ENCODE measurements at places on chromosomes 7 and 10. TPM values are rescaled to one million over a fixed set of nuclear protein-coding genes. Genes with fewer than 3 reads are reported as not detected.

Gene AEBP1
- total RNA-seq = not detected

Gene CDHR3
- total RNA-seq = 5.0 TPM

Gene FFAR4
- total RNA-seq = not detected

Gene KCND2
- total RNA-seq = not detected

Gene HDAC9
- 16.1 TPM for total RNA-seq

DNA sequence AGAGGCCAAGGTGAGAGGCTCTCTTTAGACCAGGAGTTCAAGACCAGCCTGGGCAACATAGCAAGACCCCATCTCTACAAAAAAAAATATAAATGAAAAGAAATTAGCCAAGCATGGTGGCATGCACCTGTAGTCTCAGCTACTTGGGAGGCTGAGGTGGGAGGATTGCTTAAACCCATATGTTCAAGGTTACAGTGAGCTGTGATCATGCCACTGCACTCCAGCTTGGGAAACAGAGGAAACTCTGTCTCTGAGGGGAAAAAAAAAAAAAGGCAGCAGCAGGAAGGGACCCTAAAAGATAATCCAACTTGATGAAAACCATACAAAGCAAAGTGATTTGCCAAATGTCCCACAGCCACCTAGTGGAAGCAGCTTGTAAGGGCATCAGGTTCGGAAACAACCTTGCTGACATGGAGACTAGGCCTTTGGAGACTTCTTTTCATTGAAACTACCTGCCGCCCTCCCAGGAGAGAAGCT, 15.6 kb upstream of the PBLD start:
- DNase-seq = peak; percentile 36

DNA sequence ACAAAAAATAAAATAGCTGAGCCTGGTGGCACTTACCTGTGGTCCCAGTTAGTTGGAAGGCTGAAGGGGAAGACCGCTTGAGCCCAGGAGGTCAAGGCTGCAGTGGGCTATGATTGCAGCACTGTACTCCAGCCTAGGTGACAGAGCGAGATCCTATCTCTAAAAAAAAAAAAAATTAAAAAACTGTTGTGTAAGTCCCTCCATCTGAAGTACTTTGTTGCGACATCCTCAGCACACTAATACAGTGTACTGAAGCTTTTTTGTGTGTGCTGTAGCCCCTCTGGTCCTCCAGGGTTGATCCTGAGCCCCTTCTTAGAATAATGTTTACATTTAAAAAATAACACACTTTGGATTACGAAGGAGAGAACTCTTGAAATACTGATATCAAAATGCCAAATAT, 71.3 kb downstream of the PFKFB3 start:
- no peak for DNase-seq

DNA sequence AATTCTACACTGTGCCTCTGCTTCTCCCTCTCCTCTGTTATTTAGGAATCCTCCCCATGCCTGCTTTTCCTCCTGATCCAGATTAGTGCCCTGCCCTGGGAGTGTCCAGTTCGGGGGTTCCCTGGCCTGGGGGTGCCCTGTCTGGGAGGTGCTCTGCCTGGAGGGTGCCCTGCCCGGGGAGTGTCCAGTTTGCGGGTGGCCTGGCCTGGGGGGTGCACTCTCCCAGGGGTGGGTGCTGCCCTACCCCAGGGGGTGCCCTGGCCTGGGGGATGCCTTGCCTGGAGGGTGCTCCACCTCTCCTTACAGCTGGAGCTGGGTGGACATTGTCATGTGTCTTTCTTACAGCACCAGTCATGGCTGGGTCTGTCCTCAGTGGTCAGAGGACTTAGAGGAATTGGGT, 20.2 kb downstream of the RAMP3 start:
- no peak for DNase-seq

GRCh38 chr7:101216001-101216859, 1.2 kb downstream of the PLOD3 start:
- DNase-seq = no peak

- no peak for DNase-seq
Observed at GRCh38 chr10:28199941-28200340, 102.9 kb downstream of the MPP7 start.

DNA sequence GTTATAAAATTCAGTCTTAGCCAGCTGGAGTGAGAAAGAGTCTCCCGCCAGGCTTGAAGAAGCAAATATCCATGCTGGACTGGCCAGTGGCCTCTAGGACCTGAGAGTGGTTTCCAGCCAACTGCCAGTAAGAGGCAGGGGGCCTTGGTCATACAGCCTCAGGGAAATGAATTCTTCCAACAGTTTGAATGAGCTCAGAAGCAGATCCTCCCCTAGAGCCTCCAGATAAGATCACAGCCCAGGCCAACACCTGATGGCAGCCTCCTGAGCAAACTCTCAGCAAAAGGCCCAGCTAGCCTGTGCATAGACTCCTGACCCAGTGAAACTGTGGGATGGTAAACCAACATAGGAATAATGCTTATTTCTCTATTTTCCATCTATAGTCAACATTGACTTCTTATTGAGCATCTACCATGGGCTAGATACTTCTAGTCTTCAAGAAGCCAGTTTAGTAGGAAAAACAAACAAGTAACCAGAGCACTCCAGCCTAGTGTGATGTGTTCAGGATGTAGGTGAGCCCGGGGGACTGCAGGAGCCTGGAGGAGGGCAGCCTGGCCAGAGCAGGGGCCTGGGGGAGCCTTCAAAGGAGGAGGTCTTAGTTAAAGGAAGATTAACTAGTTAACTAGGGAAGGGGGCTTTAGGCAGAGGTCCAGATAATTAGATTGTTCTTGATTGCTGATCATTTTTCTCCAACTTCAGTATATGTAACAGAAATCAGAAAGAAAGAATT, 115.4 kb upstream of the ADO start:
- DNase-seq = no peak

GRCh38 chr10:75402486-75403143, 1.1 kb upstream of the ZNF503 start:
- DNase-seq = peak; percentile 32

GRCh38 chr7:126213876-126214275, 1038.9 kb downstream of the GRM8 start:
- DNase-seq = peak; percentile 5

DNA sequence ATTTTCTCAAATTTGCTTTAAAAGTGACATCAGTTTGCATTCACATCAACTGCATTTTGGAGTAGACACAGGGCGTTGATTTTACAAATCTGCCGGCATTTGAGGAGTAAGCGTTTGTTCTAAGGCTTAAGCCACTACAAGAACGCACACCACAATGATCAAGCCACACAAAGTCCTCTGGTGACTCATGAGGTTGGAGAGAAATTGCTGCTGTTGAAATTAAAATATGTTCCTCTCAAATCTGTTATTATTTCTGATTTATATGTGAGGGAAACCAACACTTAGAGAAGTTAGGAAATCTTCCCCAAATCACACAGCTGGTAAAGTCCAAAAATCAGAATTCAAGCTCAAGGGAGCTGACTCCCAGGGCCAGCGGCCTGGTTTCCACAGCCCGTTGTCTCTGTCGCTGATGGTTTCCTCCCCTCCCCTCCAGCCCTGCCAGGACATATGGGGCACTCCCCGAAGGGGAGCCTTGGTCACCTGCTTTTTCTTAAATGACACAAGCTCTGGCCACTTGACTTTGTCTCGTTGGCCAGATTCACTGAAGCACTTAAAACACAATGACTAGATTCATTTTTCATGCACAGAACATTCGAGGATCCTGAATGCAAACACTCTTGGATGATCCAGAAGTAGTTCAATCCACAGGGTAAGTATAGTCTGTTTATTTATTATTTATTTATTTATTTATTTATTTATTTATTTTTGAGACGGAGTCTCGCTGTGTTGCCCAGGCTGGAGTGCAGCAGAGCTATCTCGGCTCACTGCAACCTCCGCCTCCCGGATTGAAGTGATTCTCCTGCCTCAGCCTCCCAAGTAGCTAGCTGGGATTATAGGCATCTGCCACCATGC, 29.2 kb upstream of the KLF6 start:
- peak; percentile 48 for DNase-seq

GRCh38 chr10:48506147-48506917, 98.5 kb downstream of the ARHGAP22 start:
- peak; percentile 44 for DNase-seq

DNA sequence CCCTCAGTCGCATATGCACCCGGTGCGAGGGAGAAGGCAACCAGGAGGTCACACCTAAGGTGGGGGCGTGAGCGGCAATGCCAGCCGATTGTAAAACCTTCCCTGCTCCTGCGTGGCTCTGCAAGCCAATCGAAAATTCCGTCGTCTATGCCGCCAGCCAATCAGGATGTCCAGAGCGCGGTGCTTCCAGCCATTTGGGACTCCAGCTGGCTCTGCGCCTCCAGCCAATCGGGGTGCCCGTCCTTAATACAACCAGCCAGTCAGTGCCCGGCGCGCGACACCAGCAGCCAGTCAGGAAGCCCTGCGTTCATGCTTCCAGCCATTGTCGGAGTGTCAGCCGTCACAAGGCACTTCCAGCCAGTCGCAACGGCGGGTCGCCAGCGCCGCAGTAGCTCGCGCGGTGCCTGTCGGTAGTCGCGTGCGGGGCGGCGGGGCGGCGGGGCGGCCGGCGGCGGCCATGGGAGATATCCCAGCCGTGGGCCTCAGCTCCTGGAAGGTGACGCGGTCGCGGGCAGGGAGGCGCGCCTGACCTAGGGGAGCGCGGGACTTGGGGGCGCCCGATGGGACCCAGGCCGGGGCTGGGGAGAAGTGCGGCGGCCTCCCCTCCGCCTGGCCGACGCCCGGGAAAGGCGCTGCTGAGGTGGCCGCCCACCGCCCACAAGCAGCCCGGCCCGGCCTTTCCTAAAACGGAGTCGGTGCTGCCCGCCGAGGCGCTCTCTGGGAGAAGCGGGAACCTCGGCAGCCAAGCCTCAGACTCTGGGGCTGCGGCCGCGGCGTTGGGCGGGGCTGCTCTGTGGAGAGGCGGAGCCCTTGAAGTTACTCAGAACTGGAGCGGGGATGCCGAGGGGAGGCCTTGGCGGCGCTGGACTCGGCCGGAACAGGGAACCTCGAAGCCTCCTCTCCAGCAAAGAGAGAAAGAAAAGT, at the start of gene AKR1E2:
AKR1E2 (plus strand) TSS at position 340 of the 924 bp plus-strand sequence; CDS start at position 458, 118 bp downstream.
- DNase-seq = no peak

DNA sequence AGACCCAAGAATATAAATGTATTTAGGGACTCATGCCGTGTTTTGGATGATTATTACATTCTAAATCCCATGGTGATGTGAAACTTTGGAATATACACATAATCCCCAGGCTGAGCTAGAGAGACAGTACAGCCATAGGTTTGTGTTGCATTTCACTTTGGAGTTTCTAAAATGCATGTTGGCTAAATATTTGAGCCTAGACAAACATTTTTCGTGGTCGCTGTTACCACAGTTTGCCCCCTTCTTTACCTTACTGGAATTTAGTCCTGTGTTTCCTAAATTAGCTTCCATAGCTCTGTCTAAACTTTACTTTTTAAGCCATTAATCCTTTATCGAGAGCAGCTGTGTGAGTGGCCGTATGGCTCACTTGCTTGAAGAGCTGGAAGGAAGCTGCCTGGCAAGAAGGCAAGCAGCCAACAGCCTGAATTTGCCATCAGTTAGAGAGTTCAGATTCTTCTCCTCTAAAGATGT, 192.0 kb downstream of the BICC1 start:
- DNase-seq = no peak

DNA sequence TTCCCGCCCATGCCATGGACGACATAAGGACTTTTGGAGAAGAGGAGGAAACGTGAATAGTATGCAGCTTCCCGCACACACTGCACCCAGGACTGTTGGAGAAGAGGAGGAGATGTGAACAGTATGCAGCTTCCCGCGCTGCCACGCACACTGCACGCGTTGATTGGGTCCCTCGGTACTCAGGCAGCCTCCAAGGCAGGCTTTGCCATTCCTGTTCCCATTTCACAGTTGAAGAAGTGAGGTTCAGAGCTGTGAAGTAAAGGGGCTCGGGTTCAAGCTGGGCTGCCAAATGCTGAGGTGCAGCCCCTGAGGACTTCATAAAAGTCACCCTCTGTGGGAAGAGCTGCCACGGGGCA, 147.9 kb upstream of the FAM20C start:
- DNase-seq = no peak

GRCh38 chr10:116255886-116256751, 16.9 kb downstream of the GFRA1 start:
- peak; percentile 13 for DNase-seq

Measured in HT1080 (cell line).